ENCODE measurements at places on chromosomes 5 and 9. TPM values are rescaled to one million over a fixed set of nuclear protein-coding genes. Genes with fewer than 3 reads are reported as not detected.

GRCh38 chr9:74534841-74535240 lies 37.7 kb downstream of the RORB start:
- no peak for DNase-seq

DNA sequence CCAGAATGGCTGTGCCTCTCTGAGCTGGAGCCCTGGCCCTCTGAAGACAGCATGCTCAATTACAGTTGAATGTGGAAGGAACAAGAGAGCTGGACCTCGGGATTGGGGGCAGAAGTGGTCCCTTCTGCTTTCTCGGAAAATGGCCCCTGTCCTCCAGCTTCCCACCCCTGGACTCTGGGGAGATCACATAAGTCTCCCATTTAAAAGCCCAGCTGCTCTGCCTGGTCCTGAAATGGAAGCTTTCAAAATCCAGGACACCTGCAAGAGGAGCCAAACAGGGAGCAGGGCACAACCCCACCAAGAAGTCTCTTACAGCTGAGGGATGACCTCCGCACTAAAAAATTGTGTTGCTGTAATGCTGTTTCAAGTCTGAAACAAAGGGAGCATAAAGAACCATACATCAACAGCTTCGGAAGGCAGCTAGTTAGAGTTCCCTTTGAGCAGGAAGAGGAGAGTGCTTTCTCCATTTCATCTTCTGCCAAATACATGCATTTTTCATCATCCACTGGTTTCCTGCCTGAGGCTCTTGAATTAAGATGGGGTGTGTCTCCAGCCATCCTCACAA lies 48.2 kb downstream of the TGFBI start:
- DNase-seq: peak; percentile 7

DNA sequence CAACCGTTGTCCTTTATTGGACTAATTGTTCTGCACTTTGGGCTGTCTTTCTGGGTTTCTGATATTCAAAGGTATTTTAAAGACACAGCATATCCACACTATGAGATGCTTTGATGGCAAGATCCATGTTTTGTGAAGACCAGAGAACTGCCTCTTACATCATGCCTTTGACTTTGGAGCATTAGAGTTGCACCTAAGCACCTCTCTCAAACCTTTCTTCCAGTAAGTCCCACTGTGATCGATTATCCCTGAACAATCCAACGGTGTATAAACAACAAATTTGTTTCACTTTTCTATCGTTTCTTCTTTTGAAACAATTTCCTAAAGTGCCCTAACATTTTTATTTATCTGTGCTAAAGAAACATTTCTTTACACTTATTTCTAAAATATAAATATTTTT lies 144.4 kb downstream of the KCTD16 start:
- DNase-seq: no peak

- DNase-seq: no peak
These were observed 88.9 kb downstream of the PCSK5 start for GRCh38 chr9:75979362-75979761.

DNA sequence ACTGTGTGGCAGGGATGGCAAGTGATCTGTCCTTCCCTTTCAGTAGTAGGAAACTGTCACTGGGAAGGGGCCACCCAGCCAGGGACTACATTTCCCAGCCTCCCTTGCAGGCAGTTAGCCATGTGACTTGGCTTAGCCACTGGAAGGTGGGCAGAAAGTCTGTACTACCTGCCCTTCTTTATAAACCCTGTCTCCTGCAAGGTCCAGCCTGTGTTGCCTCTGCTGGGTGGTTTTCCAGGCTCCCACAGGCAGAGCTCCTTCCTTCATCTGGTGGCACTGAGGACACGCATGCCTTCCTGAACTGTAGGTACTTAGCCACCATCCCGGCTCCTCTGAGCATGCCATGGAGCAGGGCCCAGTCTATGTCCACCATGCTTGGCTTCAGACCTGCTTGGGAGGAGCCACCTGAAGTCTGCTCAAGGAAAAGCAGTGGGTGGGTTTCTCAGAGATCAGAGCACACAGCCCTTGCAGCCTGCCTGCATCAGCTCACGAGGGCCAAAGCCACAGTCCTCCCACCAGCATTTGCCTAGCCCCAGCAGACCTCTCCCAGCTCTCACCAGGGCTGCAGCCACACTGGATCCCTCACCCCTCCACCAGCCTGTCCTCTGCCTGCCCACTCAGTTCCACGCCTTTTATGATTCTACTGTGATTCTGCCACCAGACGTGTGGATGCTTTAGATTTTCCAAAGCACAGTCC lies 16.7 kb upstream of the SLC25A51 start:
- no peak for DNase-seq

- DNase-seq: no peak
These were observed 44.9 kb upstream of the SLC12A2 start for GRCh38 chr5:128038643-128039042.

- no peak for DNase-seq
These were observed 3.8 kb upstream of the ITGA2 start for GRCh38 chr5:52985306-52985705.

DNA sequence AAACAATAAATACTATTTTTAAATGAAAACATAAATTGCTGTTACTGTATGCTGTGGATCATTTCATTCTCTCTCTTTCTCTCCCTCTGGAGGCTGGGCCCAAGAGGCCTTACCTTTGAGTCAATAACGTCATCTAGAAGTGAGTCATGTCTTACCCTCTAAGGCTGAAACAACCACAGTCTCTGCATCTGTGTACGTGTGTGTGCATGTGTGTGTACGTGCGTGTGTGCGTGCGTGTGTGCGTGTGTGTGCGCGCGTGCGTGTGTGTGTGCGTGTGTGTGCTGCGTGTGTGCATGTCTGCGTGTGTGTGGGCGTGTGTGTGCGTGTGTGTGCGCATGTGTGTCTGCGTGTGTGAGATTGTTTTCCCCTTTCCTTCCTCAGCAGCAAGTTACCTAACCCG lies 13.6 kb upstream of the IL17B start:
- no peak for DNase-seq

GRCh38 chr9:133701321-133701980 lies 36.7 kb downstream of the SARDH start:
- no peak for DNase-seq

DNA sequence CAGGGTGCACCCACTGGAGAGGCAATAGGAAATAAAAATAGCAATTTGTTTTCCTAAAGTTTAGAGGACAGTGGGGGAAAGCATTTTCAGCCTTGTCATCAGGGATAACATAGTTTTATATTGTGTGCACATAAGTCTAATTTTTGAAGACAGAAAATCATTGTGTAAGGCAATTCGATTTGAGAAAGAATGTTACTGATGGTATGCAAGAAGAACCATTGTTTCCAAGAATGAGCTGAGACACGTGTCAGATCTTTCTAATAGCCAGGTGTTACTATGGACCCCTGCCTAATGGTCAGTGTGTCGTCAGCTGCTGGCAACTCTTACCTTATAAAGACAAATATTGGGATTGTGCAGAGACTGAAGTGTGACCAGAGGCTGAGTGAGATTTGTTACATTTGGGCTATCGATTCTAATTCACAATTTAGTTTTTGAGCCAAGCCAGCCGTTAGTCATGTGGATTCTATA lies 67.1 kb upstream of the PPP2R2B start:
- no peak for DNase-seq

- DNase-seq: no peak
These were observed 215.8 kb downstream of the EDIL3 start for GRCh38 chr5:84168841-84169240.

DNA sequence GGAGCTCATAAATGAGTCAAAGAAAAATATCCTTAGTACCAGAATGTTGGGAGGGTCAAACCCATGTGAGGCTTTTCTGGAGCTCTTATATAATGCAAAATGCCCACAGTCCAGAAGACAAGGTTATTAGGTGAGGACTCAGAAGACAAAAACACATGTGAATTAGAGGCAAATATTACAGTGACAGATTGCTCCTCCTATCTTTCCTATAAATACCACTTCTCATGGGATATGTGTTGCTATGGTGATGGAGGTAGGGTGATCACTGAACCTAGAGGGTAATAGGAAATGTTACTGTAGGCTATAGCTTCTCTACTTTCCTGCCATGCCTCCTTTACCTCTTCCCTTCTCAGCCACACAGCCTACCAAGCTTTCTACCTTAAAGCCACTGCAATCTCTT lies 264.6 kb downstream of the SEC61B start:
- DNase-seq: no peak

The CTNNAL1 gene
- 19.9 TPM for total RNA-seq

The GMCL2 gene
- not detected for total RNA-seq

The ZFP2 gene
- total RNA-seq: 3.0 TPM

The C5orf58 gene
- total RNA-seq: not detected

The PTGES gene
- total RNA-seq: 67.9 TPM

The TMEM215 gene
- not detected for total RNA-seq

The C1QTNF2 gene
- total RNA-seq: 3.8 TPM

Measured in ureter (tissue), 1 donor.